Left lung (tissue), 14 donors: ENCODE measurements at places on chromosomes 5 and 9. TPM values are rescaled to one million over a fixed set of nuclear protein-coding genes. Genes with fewer than 3 reads are reported as not detected.

CCL27 gene
- not detected for total RNA-seq

LIX1 gene
- total RNA-seq = not detected

OR1K1 gene
- total RNA-seq = not detected

HMCN2 gene
- total RNA-seq = 3.9 TPM

EMB gene
- total RNA-seq = 46.9 TPM

PCDHB2 gene
- total RNA-seq = 6.6 TPM

COL5A1 gene
- 357 TPM for total RNA-seq

FSTL4 gene
- 2.9 TPM for total RNA-seq

SLC6A7 gene
- not detected for total RNA-seq

ADGRV1 gene
- total RNA-seq = 35.4 TPM

IFNA13 gene
- total RNA-seq = not detected

ANKRD55 gene
- total RNA-seq = 0.20 TPM

BRD3 gene
- 37.3 TPM for total RNA-seq

NPR2 gene
- 17.6 TPM for total RNA-seq

BTNL8 gene
- 0.47 TPM for total RNA-seq

ZNF618 gene
- total RNA-seq = 9.9 TPM

SLC34A3 gene
- total RNA-seq = not detected
